Foreskin fibroblast (primary cell): ENCODE measurements at places on chromosomes 7 and 10.
A peak's percentile ranks its signal among the peaks of the same experiment; 100 is the strongest.

GRCh38 chr7:26198133-26198780, 2.3 kb downstream of the HNRNPA2B1 start:
- no peak for DNase-seq

DNA sequence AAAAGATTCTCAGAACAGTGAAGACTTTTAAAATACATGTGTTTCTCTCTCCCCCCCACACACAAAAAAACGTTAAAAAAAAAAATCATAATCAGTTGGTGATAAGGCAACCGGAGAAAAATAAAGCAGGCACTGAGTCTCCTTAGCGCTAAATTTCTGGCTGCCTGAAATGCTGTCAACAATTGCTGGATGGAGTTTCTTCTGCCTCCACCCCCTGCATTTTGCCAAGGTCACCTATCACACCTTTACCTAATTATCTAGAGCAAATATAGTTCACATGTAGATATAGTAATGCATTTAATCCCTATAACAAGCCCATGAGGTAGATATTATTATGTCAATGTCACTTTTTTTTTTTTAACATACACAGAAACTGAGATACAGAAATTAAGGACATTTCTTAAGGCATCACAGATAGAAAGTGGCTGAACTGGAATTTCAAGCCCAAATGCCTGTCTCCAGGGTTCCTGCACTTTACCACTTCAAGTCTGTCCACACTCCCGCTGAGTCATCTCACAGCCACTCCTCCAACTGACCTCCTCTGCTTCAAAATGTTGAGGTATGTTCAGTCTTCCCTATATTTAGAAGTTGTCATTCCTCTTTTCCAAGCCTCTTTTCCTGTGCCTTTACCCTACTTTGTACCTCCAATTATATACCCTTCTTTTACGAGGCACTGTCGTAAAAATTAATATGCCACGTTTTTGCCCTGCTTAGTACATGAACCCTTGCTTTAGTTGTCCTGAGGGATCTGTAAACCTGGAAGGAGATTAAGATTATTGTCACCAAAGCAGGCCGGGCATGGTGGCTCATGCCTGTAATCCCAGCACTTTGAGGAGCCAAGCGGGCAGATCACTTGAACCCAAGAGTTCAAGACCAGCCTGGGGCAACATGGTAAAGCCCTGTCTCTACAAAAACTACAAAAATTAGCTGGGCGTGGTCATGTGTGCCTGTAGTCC, 72.8 kb upstream of the MPP7 start:
- peak; percentile 30 for DNase-seq

- DNase-seq = peak; percentile 73
Observed at GRCh38 chr10:7315906-7316305, 94.9 kb downstream of the SFMBT2 start.

GRCh38 chr7:96040250-96040772, 268.0 kb downstream of the DYNC1I1 start:
- DNase-seq = no peak

DNA sequence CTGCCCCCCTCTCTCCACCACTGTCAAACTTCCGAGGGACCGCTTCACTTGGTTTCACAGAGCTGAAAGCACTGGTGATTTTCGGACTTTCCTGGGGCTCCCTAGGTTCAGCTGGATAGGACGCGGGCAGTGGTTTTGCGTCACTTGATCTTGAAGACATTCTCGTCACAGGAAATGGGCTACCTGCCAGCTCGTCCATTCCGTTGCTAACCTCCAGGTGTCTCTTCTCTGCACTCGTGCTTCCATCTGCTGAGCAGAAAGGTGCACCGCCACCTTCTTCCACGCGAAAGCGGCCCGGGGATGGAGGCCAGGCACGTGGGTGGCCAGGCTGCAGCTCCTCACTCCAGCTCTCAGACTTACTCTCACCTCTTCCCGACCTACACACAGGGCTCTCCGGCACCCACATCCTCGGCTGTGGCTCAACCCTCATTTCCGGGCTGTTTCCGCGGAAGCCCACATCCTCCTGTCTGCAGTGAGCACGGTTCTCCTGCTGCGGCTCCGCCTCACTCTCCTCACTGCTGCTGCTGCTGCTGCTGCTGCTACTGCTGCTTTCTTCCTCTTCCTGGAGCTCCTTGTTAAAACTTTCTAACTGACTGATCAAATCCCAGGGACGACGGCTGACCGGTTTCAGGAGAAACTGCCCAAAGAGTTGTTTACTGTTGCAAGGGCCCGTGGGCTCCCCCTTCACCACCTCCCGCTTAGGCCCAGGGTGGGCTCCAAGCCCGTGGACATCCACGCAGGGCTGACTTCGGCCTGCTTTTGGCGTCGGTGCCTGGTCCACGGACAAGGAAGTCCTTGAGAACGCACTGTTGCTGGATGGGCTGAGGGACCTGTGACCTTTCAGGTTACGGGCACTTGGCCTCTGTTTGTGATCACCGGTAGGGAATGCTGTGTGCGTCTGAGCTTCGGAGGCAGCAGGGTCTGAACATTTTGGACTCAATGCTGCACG, 32.1 kb downstream of the JCAD start:
- DNase-seq = no peak

DNA sequence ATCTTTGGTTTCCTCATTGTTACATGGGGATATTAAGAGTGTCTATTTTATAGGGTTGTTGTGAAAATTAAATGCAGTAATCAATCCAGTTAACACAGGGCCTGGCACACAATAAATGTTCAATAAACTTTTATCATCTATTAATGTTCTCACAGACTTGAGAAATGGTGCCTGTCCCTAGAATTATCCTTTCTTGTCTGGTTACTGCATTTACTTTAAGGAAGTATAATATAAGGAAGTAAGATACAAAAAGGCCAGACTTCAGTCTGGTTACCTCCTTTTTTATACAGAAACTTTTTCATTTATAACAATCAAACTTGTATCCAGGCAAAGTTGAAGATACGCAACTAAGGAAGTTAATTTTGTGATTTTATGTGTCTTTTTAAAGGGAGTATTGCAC, 117.0 kb downstream of the LHFPL3 start:
- DNase-seq = no peak

- peak; percentile 99 for DNase-seq
Observed at GRCh38 chr10:48606530-48607355, 1.9 kb upstream of the ARHGAP22 start.

GRCh38 chr7:93779115-93779514, 111.4 kb downstream of the TFPI2 start:
- no peak for DNase-seq

DNA sequence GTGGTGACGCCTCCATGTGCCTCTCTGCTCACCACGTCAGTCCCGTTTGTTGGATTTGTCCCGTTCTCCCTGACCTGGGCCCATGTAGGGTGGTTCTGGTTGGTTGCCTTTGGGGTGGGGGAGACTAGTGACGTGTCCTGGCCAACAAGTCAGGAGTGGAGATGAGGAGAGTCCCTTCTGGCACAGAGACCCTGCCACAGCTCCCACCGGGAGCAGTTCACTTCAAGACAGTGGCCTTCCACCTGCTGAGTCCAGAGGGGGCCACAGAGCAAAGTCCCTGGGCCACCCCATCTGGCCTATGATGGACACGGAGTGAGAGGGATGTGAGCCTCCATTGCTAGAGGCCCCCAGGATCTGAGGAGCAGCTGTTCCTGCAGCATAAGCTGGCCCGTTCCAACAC, 405.6 kb downstream of the TCERG1L start:
- no peak for DNase-seq

GRCh38 chr7:30247541-30248401, 36.6 kb upstream of the ZNRF2 start:
- no peak for DNase-seq

- DNase-seq = peak; percentile 51
Observed at GRCh38 chr10:22341190-22341925, 3.9 kb upstream of the SPAG6 start.

DNA sequence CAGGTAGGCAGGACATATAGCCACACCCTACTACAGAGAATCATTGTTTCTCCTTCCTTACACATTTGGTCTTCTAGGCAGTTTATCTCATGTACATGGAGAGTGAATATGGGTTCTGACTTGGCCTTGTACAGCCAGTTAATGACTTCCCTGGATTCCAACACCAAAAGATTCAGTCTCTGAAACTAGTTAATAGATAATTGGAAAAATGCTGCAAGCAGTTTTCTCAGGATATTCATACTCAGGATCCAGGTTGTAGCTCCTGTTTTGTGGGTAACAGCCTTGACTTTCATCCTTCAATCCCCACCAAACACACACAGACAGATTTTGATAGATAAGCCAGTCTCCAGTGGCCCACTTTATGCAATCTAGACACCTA, 690.2 kb downstream of the NRG3 start:
- no peak for DNase-seq

GRCh38 chr10:97914837-97915211, 65.2 kb downstream of the GOLGA7B start:
- DNase-seq = peak; percentile 46

DNA sequence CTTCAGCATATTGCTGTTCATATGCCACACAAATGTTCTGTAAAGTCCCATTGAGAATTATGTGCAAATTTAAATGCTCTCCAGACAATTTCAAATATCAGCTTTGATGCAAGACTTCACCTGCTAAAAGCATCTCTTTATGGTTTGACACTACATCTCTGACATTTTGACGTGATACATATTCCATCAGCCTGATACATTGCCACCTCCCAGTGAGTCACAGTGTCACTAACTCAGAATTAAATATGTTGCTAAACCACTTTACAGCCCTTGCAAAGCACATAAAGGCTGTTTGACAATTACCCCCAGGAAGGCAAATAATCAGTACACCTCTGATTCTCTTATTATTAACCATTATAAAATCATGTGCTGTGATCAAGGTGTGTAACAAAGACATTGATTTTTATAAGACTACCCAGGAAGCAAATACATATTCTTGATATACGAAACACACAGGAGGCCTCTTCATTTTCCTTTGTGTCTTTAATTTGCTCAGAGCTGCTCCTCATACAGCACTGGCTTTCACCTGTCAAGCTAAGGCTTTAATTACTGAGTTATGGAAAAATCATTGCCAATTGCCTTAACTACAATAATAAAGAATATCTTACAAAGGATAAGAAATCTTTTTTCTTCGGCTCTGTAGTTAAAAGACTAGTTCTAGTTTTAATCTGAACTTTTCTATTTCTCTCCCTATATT, 547.5 kb upstream of the C7orf33 start:
- DNase-seq = no peak

- no peak for DNase-seq
Observed at GRCh38 chr7:43591558-43592180, 8.8 kb downstream of the STK17A start.

GRCh38 chr10:102334101-102334500, 61.4 kb upstream of the NFKB2 start:
- peak; percentile 39 for DNase-seq
